Cortex of kidney (tissue), 1 donor: ENCODE measurements at places on chromosomes 7 and 10.

- DNase-seq = no peak
Observed at GRCh38 chr10:93378997-93379730, 103.0 kb downstream of the MYOF start.

DNA sequence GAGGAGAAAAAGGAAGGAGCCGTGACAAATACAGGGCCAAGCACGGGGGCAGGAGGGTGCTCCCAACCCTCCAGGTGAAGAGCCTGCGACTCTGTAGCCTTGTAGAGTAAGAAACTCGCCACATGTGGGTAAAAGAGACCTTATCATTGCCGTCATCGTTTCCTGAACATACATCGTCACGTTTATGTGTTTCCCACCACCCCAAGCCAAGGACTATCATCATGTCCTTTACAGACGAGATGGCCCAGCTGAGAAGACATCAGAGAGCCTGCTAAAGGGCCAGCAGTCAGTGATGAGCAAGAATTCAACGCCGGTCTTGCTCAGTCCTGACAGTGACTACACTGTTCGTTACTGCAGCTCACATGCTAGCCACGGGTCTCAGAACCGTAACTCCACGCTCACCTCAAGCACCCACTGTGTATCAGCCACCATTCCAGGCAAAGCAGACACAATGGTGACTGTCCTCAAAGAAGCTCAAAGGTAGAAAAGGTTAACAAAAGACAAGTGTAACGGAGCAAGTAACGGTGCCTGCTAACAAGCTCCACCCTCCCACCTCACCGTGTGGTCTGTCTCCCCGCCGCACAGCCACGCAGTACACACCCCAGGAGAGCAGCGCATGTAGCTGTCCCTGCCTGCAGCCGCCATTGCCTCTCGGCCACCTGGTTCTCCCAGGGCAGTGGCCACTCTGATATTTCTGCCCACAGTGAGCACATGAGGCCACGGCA lies 147.8 kb downstream of the MAD1L1 start:
- DNase-seq = no peak

DNA sequence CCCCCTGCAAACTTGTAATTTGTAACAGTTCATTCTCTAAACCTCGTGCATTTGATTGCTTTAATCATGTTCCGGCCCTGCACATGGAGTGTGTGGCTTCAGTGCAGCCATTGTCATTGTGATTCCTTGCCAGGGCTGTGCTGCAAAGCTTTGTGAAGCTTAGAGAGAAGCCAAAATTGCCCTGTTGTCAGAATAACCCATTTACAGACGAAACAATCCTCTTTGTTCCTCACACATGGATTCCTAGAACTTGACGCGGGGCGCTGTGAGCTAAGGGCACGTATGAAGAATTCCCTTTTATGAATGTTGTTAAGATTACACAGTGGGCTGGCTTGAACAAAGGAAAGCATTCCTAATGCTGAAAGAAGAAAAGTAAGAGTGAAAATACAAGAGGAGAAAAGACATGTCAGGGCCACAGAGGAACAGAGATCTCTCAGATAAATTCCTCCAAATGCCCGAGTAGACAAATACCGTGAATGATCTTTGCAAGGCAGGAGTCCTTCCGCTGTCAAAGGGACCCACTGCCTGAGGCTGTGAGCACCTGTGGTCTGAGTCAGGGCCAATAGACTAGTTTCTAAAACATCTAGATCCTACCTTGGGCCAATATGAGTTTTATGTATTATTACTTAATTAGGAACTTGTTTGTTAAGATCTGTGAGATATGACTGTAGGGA lies 205.4 kb upstream of the C7orf33 start:
- DNase-seq = no peak

GRCh38 chr10:108523016-108523800 lies 1358.7 kb upstream of the SORCS1 start:
- no peak for DNase-seq

DNA sequence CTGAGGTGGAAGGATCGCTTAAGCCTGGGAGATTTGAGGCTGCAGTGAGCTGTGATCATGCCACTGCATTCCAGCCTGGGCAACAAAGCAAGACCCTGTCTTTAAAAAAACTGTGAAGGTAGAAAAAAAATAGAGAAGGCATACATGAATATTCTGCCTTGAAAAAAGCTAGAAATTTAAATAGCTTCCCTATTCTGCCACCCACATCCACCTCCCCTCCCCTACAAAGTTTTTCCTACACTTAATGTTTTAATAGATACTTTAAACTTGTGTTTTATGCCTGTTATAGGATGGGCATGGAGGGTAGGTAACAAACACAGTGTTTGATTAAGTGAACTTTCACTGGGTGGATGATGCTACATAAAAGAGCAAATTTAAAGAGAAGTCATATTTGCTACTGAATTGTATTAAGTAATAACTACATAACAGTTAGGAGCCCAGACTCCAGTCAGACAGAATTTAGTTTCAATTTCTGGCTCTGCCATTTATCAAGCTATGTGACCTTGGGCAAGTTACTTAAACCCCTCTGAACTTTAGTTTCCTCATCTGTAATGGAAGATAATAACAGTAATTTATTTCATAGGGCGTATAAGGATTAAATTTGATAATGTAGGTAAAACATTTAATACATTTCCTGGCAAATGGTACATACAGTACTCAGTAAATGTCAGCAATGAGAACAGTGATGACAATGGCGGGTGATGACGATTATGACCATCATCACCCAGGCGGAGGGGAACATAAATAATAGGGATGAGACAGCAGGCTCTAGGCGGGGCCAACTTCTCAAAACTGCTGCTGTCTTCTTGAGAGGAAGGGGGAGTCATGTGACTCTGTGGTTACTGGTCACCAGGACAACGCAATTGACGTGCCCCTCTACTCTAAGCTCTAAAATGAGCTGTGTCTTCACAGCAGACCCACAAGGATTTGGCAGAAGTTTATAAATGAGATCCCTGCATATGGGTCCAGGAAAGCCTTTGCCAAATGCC lies 15.8 kb downstream of the DNMBP start:
- DNase-seq = no peak
